ENCODE measurements at places on chromosomes 6 and 20. TPM values are rescaled to one million over a fixed set of nuclear protein-coding genes. Genes with fewer than 3 reads are reported as not detected.

DNA sequence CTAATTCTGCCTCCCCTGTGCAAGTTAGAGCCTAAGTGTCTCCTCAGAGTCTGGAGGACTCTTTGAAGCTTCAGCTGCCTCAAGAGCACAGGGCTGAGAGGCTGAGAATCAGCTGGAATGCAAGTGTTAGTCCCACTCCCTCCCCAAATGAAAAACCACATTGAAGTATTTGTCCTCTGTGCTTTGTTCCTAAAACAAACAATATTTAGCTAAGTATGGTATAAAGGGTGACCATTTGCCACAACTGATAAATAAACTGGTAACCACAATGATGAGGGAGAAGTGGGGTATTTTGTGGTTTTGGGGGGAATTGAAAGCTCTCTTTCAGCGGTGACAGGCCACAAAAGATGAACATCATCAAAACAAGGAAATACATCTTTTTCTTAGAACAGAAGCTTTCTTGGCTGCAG is 91.7 kb upstream of the HDDC2 start:
- H3K27me3 ChIP-seq: no peaks in the 10 kb centered on the region
- H3K36me3 ChIP-seq: no peaks in the 10 kb centered on the region
- no peak overlapping the region for H3K4me3 ChIP-seq
- no peak overlapping the region for H3K27ac ChIP-seq

The CALHM6 gene
- 0.88 TPM for total RNA-seq

GRCh38 chr20:49865559-49865958 is 49.8 kb downstream of the SPATA2 start:
- H3K36me3 ChIP-seq: peaks cover 20% of the 10 kb centered on the region
- H3K27me3 ChIP-seq: no peaks in the 10 kb centered on the region
- H3K4me3 ChIP-seq: no peak overlapping the region
- DNase-seq: no peak
- peaks cover 10% of the 10 kb centered on the region for H3K4me1 ChIP-seq

The MCCD1 gene
- not detected for total RNA-seq

The INSM1 gene
- not detected for total RNA-seq

- no peaks in the 10 kb centered on the region for H3K36me3 ChIP-seq
- no peak overlapping the region for H3K27ac ChIP-seq
- no peaks in the 10 kb centered on the region for H3K4me1 ChIP-seq
- no peaks in the 10 kb centered on the region for H3K27me3 ChIP-seq
Measured at GRCh38 chr6:35302604-35303241, 5.1 kb downstream of the DEF6 start.

- H3K4me3 ChIP-seq: peak overlapping the region; percentile 75
- peaks cover 5% of the 10 kb centered on the region for H3K4me1 ChIP-seq
- peak; percentile 96 for DNase-seq
- H3K27ac ChIP-seq: no peak overlapping the region
Measured at GRCh38 chr6:3063733-3064700, 4.3 kb upstream of the RIPK1 start.

- no peaks in the 10 kb centered on the region for H3K36me3 ChIP-seq
- DNase-seq: no peak
- no peak overlapping the region for H3K4me3 ChIP-seq
- H3K4me1 ChIP-seq: peaks cover 28% of the 10 kb centered on the region
- peak overlapping the region; percentile 52 for H3K27ac ChIP-seq
- no peaks in the 10 kb centered on the region for H3K27me3 ChIP-seq
Measured at GRCh38 chr20:35661053-35661452, 3.6 kb downstream of the CPNE1 start.

The MEI4 gene
- not detected for total RNA-seq

- no peaks in the 10 kb centered on the region for H3K27me3 ChIP-seq
- DNase-seq: no peak
- no peak overlapping the region for H3K4me3 ChIP-seq
- H3K4me1 ChIP-seq: no peaks in the 10 kb centered on the region
- H3K36me3 ChIP-seq: no peaks in the 10 kb centered on the region
Measured at GRCh38 chr20:35592339-35592974, 23.2 kb upstream of the SPAG4 start.

- no peak for DNase-seq
- H3K27ac ChIP-seq: no peak overlapping the region
- H3K27me3 ChIP-seq: no peaks in the 10 kb centered on the region
- no peak overlapping the region for H3K4me3 ChIP-seq
- no peaks in the 10 kb centered on the region for H3K4me1 ChIP-seq
Measured at GRCh38 chr20:53399083-53399482, 194.6 kb downstream of the ZNF217 start.

The CCN6 gene
- 6.8 TPM for total RNA-seq

DNA sequence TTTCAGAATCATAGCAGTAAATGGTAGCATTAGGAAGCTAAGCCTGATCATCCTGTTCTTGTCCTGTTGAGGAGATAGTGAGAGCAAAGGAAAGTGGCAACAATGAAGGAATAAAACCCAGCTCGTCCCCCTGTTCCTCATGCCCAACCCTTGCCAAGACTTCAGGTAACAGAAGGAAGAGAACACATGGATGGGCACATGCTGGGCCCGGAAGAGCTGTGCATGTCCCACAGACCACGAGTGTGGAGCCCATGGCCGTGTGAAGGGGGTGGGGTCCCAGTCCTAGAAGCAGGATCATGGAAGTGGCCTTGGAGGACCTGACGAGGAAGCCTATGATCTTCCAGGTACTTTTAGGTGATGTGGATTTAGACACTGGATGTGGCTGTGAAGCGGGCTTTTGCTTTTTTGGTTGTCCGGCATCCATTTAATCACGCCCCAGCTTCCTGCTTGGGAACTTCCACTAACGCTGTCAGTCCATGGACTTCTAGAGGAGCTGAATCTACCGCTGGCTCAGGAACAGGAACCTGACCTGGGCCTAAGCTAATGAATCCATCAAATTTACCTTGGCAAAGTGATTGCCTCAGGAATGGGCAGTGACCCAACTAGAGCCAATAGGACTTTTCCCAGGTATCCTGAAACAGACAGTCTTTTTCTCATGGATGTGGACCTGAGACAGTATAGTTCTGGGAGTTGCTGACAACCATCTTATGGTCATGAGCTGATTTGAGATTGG is 79.3 kb upstream of the ARMC2 start:
- H3K4me1 ChIP-seq: peaks cover 8% of the 10 kb centered on the region
- H3K27me3 ChIP-seq: no peaks in the 10 kb centered on the region
- H3K36me3 ChIP-seq: no peaks in the 10 kb centered on the region

The STMN3 gene
- 1.1 TPM for total RNA-seq

The ARMC2 gene
- 2.7 TPM for total RNA-seq

The TNFRSF21 gene
- 2.1 TPM for total RNA-seq

DNA sequence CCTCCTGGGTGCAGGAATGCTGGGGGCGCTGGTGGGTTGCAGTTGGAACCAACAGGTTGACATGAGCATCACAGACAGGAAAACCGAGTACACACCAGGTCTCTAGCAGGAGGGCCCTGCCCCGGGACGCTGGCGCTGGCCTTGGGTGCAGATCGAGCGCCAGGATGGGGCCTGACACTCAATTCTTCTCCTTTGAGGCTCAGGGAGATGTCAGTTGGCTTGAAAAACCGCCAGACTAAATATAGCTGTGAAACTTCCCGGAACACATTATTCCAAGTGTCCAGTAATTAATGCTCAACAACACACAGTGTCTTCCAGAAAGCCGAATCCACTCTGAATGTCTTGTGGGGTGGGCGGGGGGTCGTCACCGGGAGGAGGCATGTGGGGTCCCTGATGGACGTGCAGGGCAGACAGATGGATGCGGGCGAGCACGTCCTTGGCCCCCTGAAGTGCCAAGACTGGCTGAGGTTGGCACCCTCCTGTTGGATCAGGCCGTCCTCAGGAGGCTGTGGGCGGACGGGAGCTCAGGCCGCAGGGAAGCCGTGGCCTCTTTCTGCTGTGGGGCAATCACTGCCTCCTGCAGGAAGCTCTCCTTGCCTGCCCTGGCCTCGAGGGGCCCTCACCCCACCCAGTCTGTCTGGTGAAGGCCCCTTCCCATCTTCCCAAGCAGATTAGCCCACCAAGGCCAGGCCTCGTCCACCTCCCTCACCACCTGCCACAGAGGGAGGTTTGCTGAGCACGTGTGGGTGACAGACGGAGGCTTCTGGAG is 19.4 kb upstream of the GATA5 start:
- H3K4me1 ChIP-seq: no peaks in the 10 kb centered on the region
- peaks cover 3% of the 10 kb centered on the region for H3K27me3 ChIP-seq
- no peak overlapping the region for H3K27ac ChIP-seq

DNA sequence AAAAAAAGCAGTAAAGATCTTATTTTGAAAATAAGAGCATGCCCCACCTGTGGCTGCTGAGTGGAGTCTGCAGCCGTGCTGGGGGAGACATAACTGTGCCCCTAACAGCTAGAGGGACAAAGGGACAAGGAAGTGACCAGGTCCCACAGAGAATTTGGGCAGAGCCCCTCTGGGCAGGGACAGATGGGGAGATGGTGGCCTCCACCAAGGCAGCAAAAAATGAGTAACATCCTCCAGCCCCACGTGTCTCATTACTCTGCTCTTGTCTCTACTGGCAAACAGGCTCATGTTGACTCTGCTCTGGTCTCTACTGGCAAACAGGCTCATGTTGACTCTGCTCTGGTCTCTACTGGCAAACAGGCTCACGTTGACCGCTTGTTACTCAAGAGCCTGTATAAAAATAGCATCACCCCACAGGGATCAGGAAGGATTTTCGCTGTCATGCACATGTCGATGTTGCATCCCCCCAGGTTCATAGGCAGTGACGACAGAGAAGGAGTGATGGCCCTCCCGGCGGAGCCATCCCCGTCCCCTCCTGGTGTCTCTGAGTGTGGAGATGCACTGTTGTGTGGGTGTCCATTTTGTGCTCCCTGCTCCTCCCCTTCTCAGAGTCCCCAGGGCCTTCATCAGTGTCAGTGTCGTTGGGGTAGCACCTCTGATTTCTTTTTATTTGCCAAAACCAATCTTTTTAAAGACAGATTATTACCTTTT is 17.3 kb upstream of the PCMTD2 start:
- H3K36me3 ChIP-seq: no peaks in the 10 kb centered on the region
- H3K4me1 ChIP-seq: no peaks in the 10 kb centered on the region
- peaks cover 4% of the 10 kb centered on the region for H3K27me3 ChIP-seq
- no peak overlapping the region for H3K27ac ChIP-seq

- no peaks in the 10 kb centered on the region for H3K36me3 ChIP-seq
- no peak overlapping the region for H3K4me3 ChIP-seq
- no peak overlapping the region for H3K27ac ChIP-seq
- peak; percentile 76 for DNase-seq
Measured at GRCh38 chr20:60206259-60206658, 248.0 kb downstream of the CDH26 start.

The HLA-DRB5 gene
- total RNA-seq: not detected

GRCh38 chr6:48658915-48659314 is 547.9 kb upstream of the PTCHD4 start:
- no peaks in the 10 kb centered on the region for H3K27me3 ChIP-seq
- DNase-seq: no peak
- H3K36me3 ChIP-seq: no peaks in the 10 kb centered on the region
- H3K27ac ChIP-seq: no peak overlapping the region
- H3K4me3 ChIP-seq: no peak overlapping the region

The SLC22A16 gene
- total RNA-seq: 0.36 TPM

The CPXM1 gene
- total RNA-seq: 0.88 TPM

GRCh38 chr6:35585658-35586057 is 73.0 kb upstream of the TULP1 start:
- no peaks in the 10 kb centered on the region for H3K27me3 ChIP-seq
- H3K4me3 ChIP-seq: no peak overlapping the region
- no peaks in the 10 kb centered on the region for H3K36me3 ChIP-seq
- no peak for DNase-seq

GRCh38 chr6:112906726-112907125 is 559.6 kb downstream of the RFPL4B start:
- peak overlapping the region; percentile 80 for H3K27ac ChIP-seq
- H3K4me1 ChIP-seq: peaks cover 26% of the 10 kb centered on the region
- H3K36me3 ChIP-seq: no peaks in the 10 kb centered on the region
- peak; percentile 82 for DNase-seq
- H3K4me3 ChIP-seq: no peak overlapping the region

GRCh38 chr6:167047554-167047953 is 48.4 kb downstream of the CEP43 start:
- H3K36me3 ChIP-seq: no peaks in the 10 kb centered on the region
- H3K27ac ChIP-seq: no peak overlapping the region
- H3K4me3 ChIP-seq: no peak overlapping the region

The GSTA4 gene
- total RNA-seq: 36.2 TPM

- H3K4me1 ChIP-seq: peaks cover 27% of the 10 kb centered on the region
- peak overlapping the region; percentile 79 for H3K27ac ChIP-seq
- H3K27me3 ChIP-seq: no peaks in the 10 kb centered on the region
- DNase-seq: no peak
- H3K36me3 ChIP-seq: no peaks in the 10 kb centered on the region
- H3K4me3 ChIP-seq: no peak overlapping the region
Measured at GRCh38 chr6:83378621-83379388, 52.0 kb downstream of the ME1 start.

- H3K4me3 ChIP-seq: peak overlapping the region; percentile 10
- peak; percentile 97 for DNase-seq
- H3K27me3 ChIP-seq: no peaks in the 10 kb centered on the region
- H3K36me3 ChIP-seq: no peaks in the 10 kb centered on the region
- peak overlapping the region; percentile 99 for H3K27ac ChIP-seq
Measured at GRCh38 chr6:44058617-44059358, 68.5 kb downstream of the MRPL14 start.

GRCh38 chr6:57040011-57040410 is 6.5 kb upstream of the KIAA1586 start:
- no peak overlapping the region for H3K27ac ChIP-seq
- no peaks in the 10 kb centered on the region for H3K36me3 ChIP-seq
- no peak for DNase-seq
- no peaks in the 10 kb centered on the region for H3K27me3 ChIP-seq
- no peaks in the 10 kb centered on the region for H3K4me1 ChIP-seq

DNA sequence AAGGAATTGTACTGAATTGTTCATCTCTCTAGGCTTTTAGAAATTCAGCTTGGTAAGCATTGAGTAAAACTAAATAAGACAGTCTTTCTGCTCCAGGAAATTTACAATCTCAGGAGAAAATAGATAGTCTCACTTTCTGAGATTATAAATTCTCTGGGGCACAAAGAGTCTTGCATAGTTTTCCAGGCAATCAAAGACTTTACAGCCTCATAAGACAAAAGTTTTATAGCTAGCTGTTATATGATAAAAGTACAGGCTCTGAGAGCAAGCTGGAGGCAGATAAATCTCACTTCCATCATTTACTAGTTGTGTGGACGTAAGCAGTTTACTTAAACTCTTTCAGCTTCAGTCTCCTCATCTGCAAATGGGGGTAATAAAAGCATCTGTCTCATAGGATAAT is 11.4 kb downstream of the FRK start:
- no peaks in the 10 kb centered on the region for H3K27me3 ChIP-seq
- H3K27ac ChIP-seq: no peak overlapping the region
- no peak overlapping the region for H3K4me3 ChIP-seq

The MMUT gene
- total RNA-seq: 16.2 TPM

GRCh38 chr6:2404211-2404929 is 159.0 kb upstream of the GMDS start:
- DNase-seq: no peak
- H3K36me3 ChIP-seq: no peaks in the 10 kb centered on the region
- no peak overlapping the region for H3K4me3 ChIP-seq
- no peaks in the 10 kb centered on the region for H3K27me3 ChIP-seq

- H3K27me3 ChIP-seq: peaks cover 6% of the 10 kb centered on the region
- no peak overlapping the region for H3K4me3 ChIP-seq
- peaks cover 3% of the 10 kb centered on the region for H3K4me1 ChIP-seq
- no peak overlapping the region for H3K27ac ChIP-seq
- H3K36me3 ChIP-seq: no peaks in the 10 kb centered on the region
- no peak for DNase-seq
Measured at GRCh38 chr20:41694796-41695195, 76.6 kb upstream of the CHD6 start.

GRCh38 chr20:42531508-42531961 is 658.2 kb downstream of the PTPRT start:
- H3K4me1 ChIP-seq: no peaks in the 10 kb centered on the region
- H3K36me3 ChIP-seq: no peaks in the 10 kb centered on the region
- no peak for DNase-seq
- no peak overlapping the region for H3K27ac ChIP-seq

The TMEM200A gene
- total RNA-seq: 49.2 TPM

The SMOC2 gene
- total RNA-seq: 10.6 TPM
